ENCODE measurements at places on chromosomes 2 and 18.

DNA sequence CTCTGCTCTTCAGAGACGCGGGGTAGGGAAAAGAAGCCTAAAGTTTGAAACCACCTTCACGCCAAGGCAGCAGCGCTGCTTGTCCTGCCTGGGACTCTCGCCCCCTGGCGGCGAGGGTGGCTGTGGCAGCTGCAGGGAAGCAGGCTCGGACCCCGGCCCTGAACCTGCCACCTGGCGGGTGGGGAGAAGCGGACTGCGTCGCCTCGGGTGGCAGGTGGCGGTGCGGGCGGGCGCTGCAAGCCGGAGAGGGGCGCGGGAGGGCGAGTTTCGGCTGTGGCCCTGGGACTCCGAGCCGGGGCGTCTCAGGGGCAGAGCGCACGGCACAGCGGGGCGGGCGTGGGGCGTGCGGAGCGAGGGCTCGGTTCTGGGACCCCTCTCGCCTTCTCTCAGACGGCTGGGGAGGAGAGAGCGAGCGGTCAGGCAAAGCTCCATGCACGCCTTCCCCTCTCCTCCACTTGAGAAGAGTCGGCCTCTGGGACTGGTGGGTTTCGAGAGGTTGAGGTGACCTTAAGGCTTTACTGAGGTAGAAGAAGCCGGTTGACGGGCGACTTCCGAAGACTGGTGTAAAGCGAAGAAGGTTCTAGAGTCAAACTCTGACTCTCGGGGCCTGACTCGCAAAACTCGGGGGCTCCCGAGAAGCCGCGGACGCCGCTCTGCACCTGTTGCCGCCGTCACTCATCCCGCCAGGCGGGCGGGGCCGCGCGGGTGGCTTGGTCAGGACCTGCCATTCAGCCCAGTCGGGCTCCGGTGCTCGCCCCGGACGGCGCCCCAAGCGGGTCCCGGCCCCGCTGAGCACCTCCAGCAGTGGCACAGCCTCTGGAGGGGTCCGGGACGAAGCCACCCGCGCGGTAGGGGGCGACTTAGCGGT is 1.1 kb upstream of the BOLL start:
- peak; percentile 44 for DNase-seq

DNA sequence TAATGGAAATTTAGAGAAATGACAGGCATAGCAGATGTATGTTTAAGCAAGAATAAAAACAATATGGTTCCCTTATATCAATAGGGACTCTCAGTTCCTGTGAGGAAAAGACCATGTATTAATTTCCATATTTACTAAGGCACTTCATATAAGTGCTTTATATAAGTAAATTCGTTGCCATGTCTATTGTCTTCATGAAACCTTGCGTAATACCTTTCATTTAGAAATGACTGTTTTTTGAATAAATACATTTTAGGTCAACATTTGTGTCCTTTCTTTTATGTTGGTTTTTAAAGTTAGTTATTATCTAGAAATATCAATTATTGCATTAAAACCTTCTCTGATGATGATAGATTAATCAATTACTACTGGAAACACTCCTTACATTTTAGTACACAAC is 83.3 kb downstream of the KCNS3 start:
- no peak for DNase-seq

GRCh38 chr2:9844576-9844975 is 1.3 kb downstream of the TAF1B start:
- DNase-seq: no peak

DNA sequence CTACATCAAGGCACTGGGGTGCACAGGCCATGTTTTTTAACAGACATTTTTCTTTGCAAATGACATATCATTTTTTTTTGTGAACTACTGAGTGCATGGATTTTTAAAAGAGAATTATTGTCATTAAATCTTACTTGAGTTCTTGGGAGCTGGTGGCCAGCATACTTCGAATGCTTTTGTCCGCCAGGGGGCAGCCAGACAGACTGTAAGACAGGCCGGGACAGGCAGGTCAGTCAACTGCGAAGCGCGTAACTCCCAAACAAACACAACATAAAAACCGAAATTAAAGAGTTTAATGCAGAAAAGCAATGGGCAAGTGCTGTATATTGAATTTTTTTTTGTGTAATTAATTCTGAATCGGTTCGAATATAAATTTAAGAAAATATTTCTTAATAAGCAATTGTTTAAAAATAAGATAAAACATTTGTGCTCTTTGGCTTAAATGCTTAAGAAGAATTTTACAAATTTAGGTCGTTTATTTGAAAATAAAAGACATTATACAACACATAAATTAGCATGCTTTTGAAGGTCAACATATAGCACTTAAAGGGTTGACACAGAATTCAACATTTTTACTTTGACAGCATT is 142.2 kb upstream of the PXDN start:
- DNase-seq: peak; percentile 20

DNA sequence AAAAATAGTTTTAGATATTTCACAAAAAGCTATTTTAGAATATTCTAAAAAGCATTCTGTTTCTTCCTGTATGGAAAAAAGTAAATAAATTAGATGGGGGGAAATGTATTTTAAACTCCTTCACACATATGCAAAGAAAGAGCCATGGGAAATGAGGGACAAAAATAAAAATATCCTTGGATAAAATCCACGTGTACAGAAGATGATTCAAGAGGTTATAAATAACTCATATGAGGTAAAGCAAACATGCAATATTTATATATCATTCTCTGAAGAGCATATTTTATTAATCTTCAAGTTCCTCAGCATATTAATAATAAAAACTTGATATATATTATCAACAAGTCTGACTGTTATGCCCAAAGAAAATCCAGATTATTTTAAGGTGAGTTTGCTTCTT is 8.8 kb upstream of the GFPT1 start:
- DNase-seq: no peak

DNA sequence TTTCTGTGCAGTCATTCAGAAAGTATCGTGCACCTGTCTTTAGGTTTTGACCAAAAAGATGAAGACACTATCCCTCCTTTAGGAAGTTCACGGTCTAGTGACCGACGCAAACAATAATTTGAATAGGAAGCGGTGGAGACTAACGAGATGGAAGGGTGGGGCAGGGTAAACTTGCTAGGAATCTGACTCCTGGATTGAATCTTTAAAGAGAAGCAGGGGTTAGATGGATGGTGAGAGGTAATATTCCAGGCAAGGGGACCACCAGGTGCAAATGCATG is 651 bp upstream of the TXNL1 start:
- no peak for DNase-seq
